ENCODE measurements at places on chromosomes 4 and X. TPM values are rescaled to one million over a fixed set of nuclear protein-coding genes. Genes with fewer than 3 reads are reported as not detected.
A peak's percentile ranks its signal among the peaks of the same experiment; 100 is the strongest.

DNA sequence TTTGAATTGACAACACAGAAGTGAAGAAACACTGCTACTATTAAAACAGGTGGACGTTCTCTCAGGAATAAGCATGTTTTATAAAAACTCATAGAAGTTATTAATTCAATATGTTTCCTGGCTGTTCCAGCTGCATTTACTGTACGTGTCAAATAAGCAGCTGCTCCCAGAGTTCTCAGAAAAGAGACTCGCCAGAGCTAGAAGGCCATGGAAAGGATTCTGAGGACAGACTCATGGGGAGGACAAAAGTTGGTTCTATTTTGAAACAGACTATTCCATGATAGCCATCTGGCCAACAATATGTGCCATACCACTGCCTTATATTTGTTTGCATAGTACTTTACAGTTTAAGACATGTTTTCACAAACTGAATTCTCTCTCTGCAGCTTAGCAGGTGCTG, 136.5 kb downstream of the NR3C2 start:
- DNase-seq, result no peak

CENPVL1 gene
- not detected for total RNA-seq

- no peak for DNase-seq
Observed at GRCh38 chr4:55036405-55036804, 89.0 kb downstream of the KDR start.

DNA sequence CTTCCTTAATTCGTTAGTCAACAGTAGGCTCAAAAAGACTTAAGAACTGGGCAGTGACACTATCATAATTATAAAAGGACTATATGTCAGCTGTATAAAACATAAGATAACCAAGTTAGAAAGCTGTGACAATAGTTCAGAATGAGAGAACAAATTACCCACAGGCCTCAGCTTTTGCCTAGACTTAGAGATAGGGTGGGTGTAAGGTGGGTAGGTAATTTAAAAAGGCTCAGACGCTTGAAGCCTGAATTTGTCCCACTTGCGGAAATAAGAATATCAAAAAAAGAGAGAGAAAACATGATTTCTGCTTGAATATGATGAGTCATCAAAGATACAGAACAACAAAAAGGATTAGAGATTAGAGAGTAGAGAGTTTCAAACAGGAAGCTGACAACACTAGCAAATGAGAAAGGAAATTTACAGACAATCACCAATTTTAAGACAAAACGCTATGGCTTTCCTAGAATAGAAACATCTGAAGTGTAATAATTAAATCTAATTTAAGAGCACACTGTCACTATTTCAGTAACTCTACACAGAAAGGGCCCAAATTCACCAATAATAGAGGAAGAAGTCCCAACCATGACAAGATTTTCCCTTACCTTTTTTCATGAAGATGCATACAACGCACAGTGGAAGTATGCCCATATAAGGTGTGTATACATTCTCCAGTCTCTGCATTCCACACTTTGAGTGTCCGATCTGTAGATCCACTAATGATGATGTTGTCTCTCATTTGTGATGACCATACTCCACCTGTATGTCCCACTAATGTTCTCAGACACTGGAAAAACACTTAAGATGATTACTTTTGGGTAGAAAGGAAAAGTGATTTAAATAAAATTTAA, 208.1 kb downstream of the FBXW7 start:
- no peak for DNase-seq

DNA sequence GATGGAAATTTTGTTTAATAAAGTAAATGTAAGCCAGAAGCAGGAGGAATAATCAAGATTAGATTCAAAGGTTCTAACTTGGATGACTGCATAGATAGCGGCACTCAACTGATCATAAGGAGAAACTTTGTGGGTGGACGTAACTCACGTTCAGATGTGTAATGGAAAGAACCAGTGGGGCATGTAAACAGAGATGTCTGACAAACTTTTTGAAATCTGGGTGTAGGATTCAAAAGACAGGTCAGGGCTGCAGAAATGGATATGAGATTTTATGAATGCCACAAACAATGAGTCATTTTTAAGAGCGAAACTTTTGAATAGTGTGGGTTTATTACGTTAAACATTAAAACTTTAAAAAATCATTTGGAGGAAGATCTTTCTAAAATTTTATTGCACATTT, 375.6 kb downstream of the GBA3 start:
- DNase-seq, result no peak

DNA sequence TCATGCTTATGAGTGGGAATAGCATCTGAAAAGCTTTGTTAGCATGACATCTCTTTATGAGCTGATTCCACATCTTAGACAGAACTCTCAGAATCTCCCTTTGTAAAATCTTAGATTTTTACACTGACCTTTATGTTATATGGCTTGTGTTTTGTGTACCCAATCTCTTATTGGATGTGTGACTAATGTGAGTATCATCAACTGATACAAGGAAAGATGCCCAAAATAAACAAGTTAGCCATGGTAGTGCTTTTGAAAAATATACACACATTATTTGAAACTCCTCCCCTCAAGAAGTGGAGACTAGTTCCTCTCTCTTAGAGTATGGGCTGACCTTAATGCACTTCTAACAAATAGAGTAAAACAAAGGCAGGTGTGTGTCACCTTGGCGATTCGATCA, 160.1 kb upstream of the NRK start:
- no peak for DNase-seq

DNA sequence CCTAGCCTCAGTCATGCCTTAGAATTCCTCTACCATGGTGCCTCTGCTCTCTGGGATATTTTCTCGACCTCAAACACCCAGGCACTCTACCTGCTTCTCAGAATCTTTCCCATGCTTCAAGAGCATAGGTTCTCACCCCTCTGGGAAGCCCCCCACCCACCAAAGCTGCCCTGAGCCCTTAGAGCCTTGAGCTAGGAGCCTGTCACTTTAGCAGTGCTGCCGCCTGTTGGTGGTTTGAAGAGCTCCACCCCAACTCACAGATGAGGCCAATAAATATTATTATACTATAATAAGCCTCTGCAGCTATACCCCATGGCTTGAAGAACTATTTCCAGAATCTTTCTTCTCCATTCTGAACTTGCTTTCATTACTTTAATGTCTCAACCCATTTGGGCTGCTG, 109.7 kb downstream of the RTL5 start:
- no peak for DNase-seq

DNA sequence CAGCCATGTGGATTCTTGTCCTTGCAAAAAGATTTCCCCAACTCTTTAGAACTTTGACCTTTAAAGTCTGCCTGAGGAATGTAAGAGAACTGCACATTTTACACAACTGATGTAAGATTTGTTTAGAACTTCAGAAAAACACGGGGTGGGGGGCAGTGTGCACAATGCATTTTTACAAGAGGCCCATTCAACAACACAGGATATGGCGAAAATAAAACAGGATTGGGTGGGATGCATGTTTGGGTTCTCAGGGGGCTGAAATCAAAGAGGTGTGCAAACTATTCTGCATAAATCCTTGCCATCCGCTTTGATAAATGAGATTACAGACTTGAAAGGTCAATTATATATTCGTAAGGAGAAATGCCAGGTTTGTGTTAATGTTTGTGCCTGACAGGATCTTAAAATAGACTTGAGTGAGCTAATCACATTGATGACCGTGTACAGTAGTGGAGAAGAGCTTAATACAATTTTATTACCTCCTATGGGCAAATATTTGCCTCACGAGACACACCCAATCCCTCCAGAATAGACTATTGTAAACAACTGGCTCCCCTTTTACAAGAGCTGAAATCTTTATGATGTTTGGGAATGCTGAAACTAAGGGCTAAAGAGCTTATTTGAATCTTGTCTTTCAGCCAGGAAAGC, 184.1 kb upstream of the LEF1 start:
- DNase-seq, result no peak

GRCh38 chrX:145856181-145856580, 38.6 kb downstream of the SLITRK2 start:
- DNase-seq, result no peak

DNA sequence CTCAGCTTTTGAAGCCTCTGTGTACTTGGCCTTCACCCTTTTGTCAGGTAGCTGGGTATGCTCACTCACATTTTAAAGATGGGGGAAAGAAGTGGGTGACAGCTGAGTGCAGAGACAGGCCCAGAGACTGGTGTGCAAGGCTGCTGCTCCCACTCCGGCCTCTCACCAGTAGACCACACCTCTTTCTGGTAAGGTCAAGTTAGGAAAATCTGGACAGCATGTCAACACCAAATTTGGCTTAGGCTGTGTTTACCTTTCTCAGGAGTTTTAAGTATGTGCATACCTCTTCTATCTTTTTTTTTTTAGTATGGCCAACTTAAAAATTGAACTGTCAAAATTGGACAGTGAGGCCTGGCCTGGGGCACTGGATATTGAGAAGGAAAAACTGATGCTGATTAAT, 66.6 kb downstream of the CLDN22 start:
- no peak for DNase-seq

- no peak for DNase-seq
Observed at GRCh38 chr4:174241162-174241561, 42.3 kb downstream of the FBXO8 start.

GRCh38 chr4:666436-666810, 7.7 kb downstream of the ATP5ME start:
- no peak for DNase-seq

GPR78 gene
- not detected for total RNA-seq

GRCh38 chr4:84384801-84385200, 114.3 kb downstream of the NKX6-1 start:
- DNase-seq, result no peak

- DNase-seq, result peak; percentile 80
Observed at GRCh38 chrX:76427560-76428242, at the start of gene MAGEE1. Gene MAGEE1 (plus strand): TSS chrX:76427710. CDS start chrX:76427931, 221 bp downstream.

GRCh38 chr4:139603576-139604410, 47.8 kb upstream of the SETD7 start:
- peak; percentile 62 for DNase-seq

All from colonic mucosa (tissue), 4 donors.